OCI-M1 (cell line): ENCODE measurements at places on chromosomes 2 and 18.

DNA sequence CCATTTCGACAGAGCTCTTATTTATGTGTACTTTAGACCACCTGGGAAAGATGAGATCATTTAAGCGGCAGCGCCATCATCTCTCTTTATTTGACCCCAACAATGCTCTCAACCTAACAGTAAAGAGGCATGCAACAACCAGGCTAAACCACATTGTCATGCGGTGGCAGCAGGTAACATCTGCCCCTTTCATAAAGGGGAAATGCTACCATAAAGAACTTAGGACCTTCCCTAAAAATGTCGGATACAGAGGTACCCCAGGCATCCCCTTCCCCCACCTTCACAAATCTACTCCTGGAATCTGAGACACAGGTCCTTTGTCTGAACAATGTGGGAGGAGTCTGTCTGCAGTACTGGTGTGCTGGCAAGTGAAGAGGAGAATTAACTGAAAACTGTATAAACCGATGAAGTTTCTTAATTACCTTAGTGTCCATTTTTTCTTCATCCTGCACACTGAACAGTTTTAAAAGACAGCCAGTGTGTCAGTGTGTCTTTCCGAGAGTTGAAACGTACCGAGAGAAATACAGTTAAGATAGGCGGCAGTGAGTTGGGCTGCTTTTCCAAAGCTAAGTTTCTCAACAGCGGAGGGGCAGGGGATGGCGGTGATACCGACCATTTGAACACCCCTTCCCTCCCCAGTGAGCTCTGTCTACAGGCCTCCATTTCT, 1.9 kb downstream of the MEX3C start:
- peak; percentile 77 for DNase-seq

GRCh38 chr2:37507051-37507410, 162.6 kb downstream of the QPCT start:
- DNase-seq: no peak

- DNase-seq: no peak
These were observed 111.3 kb downstream of the WDSUB1 start for GRCh38 chr2:159175182-159175581.

GRCh38 chr2:231642631-231643494, 50.2 kb downstream of the TEX44 start:
- DNase-seq: peak; percentile 56

GRCh38 chr2:10019602-10020400, 23.5 kb upstream of the KLF11 start:
- DNase-seq: peak; percentile 26

- peak; percentile 80 for DNase-seq
These were observed 63.6 kb upstream of the CAVIN2 start for GRCh38 chr2:191910518-191910917.
